WTC11 (cell line): ENCODE measurements at places on chromosomes 13 and 19. TPM values are rescaled to one million over a fixed set of nuclear protein-coding genes. Genes with fewer than 3 reads are reported as not detected.

CILP2 gene
- 7.9 to 10.6 TPM (median 10.1 TPM) in 3 replicates for total RNA-seq

WTIP gene
- 14.3 to 18.1 TPM (median 16.0 TPM) in 3 replicates for total RNA-seq

PDE4A gene
- total RNA-seq = 5.3 to 5.9 TPM (median 5.8 TPM) in 3 replicates

DNA sequence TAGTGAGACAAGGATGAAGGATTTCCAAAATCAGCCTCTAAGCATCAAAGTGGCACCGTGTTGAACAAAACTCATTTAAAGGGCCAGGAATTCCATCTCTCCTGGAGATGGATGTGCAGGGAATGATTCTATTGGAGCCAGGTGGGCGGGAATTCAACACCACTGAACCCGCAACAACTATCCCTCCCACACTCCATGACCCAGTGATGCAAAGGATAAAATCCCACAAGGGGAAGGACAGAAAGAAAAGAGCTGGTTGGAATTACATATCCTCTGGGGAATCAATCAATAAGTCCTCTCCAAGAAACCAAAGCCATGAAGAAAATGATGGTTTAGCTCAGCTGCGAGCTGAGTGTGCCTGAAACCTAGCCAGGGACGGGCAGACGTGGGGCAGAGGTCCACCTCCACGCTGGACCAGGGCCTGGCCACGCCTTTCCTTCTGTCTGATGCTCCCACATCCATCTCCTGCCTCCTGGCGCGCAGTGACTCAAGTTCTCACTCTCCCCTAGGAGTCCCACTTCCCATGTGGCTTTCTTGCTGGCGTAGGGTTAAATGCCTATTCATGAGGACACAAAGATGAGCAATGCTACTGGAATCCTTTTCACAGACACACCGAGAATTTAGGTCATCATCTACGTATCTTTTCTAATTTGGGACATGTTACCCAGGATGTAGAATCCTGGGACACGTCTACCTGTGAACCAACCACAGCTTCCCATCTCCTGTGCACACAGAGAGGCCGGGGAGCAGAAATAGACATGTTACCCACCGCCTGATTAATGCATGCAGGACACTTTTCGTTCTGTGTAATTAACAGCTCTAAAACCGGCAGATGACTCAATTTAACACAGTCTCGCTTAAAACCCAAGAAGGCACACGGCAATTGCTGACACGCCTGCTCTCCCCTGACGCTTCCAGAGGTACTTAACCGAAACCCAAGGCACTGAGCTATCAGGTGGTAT, 48.6 kb downstream of the PEPD start:
- no peaks in the 10 kb centered on the region for H3K4me1 ChIP-seq
- H3K27me3 ChIP-seq = no peaks in the 10 kb centered on the region
- 0 out of 2 replicates have a peak overlapping the region, but pooled peaks have one; percentile 19 for H3K27ac ChIP-seq
- peak; percentile 8 for DNase-seq
- peaks cover 11% of the 10 kb centered on the region; the same call in 1 of the 2 replicates for H3K36me3 ChIP-seq
- H3K4me3 ChIP-seq = no peak overlapping the region

GRCh38 chr19:8336660-8337059, 6.4 kb downstream of the KANK3 start:
- H3K27ac ChIP-seq = no peak overlapping the region
- H3K4me3 ChIP-seq = no peak overlapping the region
- H3K27me3 ChIP-seq = peaks cover 65% of the 10 kb centered on the region
- H3K36me3 ChIP-seq = no peaks in the 10 kb centered on the region
- DNase-seq = no peak

DNA sequence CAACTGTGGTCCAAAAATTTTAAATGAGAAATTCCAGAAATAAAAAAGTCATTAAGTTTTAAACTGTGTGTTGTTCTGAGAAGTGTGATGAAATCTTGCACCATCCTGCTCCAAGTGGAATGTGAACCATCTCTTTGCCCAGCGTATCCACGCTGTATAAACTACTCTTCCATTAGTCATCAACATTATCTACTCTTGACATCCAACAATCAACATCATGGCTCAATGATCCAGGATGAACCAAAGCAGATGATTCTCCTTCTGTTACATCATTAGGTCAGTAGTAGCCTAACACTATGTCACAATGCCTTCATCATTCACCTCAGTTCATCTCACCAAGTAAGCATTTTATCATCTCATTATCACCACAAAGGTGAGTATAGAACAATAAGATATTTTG, 55.3 kb downstream of the SUCLA2 start:
- no peak for DNase-seq
- no peaks in the 10 kb centered on the region for H3K4me1 ChIP-seq
- H3K27me3 ChIP-seq = no peaks in the 10 kb centered on the region
- H3K36me3 ChIP-seq = peaks cover 56% of the 10 kb centered on the region
- no peak overlapping the region for H3K27ac ChIP-seq
- H3K4me3 ChIP-seq = no peak overlapping the region

DNA sequence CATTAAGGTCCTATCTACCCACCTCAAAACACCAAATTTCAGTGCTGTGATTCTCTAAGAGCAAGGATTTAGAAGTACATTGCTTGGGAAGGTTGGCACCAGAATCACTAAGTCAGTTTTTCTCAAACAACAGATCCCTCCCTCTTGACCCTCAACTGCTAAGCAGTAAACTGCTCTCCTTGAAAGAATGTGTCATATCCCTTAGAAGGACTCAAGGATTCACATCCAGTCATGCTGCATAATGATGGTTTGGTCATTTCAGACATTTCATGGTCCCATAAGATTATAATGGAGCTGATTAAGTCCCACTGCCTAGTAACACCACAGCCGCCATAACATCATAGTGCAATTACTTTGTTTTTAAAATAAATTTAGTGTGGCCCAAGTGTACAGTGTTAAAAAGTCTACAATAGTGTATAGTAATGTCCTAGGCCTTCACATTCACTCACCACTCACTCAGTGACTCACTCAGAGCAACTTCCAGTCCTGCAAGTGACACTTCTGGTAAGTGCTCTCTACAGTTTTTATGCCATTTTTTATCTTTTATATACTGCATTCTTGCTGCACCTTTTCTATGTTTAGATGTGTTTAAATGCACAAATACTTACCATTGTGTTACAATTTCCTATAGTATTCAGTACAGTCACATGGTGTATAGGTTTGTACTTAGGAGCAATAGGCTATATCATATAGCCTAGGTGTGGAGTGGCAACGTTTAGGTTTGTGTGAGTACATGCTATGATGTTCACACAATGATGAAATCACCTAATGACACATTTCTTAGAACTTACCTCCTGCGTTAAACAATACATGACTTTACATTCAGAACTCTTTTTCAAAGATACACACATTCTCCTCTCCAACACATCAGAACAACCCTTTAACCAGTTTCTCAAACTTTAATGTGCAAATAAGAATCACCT, 15.7 kb upstream of the CCDC169 start:
- no peak overlapping the region for H3K4me3 ChIP-seq
- no peak for DNase-seq
- peaks cover 89% of the 10 kb centered on the region for H3K36me3 ChIP-seq
- H3K4me1 ChIP-seq = peaks cover 29% of the 10 kb centered on the region
